A549 (cell line): ENCODE measurements at places on chromosomes 7 and 10.

GRCh38 chr10:69792341-69792740 lies 9.4 kb upstream of the COL13A1 start:
- no peak for DNase-seq

DNA sequence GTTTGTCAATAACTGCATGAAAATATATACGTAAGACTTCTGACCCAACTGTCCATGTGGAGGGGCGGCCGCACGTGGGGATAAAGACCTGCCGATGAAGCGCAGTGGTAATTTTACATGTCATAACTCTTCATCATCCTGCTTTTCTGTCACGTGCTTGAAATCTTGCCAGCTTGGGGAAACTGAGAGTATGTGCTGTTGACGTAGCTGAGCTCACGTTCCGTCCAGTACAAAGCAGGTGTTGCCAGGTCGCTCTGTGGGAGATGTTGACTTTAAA lies 105.1 kb downstream of the INPP5A start:
- no peak for DNase-seq

DNA sequence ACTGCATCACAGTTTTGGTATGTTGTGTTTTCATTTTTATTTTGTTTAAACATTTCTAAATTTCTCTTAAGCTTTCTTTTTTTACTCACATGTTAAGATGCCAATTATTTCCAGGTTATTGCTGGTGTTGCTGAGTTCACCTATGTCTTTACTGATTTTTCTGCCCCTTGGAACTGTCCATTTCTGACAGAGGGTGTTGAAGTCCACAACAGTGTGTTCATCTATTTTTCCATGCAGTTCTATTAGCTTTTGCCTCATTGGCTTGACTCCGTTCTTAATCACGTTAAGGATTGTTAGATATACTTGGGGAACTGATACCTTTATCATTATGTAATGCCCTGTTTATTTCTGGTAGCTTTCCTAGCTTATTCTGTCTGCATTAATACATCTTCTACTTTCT lies 158.0 kb upstream of the TCERG1L start:
- DNase-seq, result no peak

DNA sequence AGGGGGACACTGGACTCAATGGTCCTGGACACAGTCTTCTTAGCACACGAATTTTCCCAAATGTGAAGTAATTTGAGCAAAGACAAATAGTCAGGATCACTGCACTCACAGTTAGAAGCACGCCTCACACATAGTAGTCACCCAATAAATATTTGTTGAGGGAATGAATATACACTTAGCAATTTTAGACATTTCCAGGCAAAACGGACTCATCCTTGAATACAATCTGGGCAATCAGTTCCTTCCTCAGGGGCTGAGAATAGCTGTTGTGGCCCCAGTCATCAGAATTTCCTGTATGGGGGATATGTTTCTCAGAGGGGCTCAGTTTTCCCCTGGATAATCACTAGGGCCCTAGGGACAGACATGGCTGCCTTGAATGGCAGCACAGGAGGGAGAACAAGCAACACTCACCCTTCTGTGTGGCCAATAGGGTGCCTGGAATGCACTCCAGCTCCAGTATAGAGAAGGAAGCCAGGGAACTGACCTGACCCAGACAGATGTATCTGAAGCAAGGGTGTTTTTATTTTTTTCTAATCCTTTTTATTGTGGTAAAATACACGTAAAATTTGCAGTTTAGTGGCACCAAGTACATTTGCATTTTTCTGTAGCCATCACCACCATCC lies 282.7 kb upstream of the ZNF32 start:
- DNase-seq, result no peak

GRCh38 chr7:43792471-43793150 lies 34.1 kb downstream of the BLVRA start:
- DNase-seq, result no peak

DNA sequence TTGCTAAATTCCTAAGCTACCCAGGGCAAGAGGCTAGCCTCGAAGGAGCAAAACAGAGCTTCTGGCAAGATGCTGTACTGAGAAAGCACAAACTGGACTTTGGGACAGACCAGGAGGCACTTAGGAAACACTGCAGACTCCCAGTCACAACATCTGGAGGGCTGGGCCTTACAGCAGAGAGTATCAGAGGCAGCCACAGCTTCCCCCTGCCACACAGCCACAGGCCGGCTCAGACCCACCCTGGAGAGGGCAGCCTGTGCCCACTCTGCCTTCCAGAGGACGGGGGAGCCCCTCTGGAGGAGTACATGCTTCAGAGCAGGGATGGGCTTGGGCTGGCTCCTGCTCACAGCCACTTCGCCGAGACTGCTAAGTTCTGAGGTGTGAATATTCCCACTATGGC lies 17.4 kb downstream of the ESYT2 start:
- DNase-seq, result no peak

GRCh38 chr7:28973591-28973990 lies 15.5 kb upstream of the TRIL start:
- DNase-seq, result no peak

DNA sequence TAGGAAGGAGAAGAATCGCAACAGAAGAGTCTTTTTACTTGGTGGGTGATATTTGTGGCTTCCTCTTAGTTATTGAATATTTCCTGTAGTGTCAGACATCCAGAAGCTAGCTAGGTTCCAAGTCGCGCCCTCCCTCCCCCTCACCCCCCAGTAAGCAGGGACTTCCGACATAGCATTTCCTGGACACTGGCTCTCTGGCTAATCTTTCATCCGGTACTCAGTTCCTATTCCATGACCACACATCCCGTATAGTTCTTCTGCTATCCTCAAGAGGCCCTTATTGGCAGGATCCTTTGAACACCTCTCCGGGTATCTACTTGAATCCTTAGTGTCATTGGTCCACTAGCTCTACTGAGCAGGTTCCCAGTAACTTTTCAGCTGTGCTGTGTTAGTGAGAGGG lies 167.8 kb downstream of the HDAC9 start:
- DNase-seq, result no peak

DNA sequence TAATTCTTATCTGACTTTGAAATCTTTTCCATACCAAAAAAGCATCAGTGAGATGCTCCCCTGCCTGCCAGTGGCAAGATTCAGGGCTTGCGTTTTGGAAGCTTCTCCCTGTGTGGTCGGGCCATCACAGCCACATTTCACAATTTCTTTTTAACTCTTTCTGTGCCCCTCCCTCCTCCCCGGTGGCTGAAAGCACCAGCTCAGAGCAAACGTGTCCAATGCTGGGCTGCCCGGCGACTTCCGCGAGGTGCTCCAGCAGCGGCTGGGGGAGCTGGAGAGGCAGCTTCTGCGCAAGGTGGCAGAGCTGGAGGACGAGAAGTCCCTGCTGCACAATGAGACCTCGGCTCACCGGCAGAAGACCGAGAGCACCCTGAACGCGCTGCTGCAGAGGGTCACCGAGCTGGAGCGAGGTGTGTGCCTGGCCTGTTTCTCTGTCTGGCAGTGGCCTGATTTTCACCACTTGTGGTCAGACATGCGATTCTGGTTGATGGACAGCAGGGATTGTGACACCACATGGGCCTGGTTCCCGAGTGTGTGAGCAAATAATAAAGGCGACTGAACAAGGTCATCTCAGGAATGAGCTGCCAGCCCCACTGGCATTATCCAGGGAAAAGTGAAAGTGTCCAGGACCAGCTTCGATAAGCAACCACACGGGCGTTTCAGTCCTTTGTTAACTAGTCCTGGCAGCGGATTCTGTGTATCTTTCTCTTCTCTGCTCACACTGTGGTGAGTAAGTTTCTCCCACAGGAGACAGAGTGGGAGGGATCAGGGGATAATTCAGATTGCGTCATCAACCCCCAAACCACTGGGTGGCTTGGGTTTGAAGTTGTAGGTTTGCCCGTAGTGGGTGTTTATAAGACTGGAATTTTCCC lies 2.6 kb downstream of the NPTX2 start:
- DNase-seq, result peak; percentile 33

DNA sequence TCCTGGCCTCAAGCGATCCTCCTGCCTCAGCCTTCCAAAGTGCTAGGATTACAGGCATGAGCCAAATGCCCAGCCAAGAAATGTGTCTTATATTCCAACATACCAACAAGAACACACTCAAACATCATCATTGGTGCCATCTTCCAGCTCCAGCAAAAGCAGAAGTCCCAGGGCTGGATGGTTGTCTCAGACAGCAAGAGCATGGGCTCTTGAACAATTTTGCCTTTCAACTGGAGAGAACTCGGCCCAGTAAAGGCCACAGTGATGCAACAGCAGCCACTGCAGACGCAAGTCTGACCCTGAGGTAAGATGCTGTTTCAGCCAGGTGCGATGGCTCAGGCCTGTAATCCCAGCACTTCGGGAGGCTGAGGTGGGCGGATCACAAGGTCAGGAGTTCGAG lies 52.8 kb upstream of the NFE2L3 start:
- no peak for DNase-seq

- DNase-seq, result peak; percentile 58
These were observed 327.3 kb downstream of the PHTF2 start for GRCh38 chr7:78125884-78126283.

GRCh38 chr10:48400129-48400849 lies 93.8 kb downstream of the MAPK8 start:
- DNase-seq, result no peak

DNA sequence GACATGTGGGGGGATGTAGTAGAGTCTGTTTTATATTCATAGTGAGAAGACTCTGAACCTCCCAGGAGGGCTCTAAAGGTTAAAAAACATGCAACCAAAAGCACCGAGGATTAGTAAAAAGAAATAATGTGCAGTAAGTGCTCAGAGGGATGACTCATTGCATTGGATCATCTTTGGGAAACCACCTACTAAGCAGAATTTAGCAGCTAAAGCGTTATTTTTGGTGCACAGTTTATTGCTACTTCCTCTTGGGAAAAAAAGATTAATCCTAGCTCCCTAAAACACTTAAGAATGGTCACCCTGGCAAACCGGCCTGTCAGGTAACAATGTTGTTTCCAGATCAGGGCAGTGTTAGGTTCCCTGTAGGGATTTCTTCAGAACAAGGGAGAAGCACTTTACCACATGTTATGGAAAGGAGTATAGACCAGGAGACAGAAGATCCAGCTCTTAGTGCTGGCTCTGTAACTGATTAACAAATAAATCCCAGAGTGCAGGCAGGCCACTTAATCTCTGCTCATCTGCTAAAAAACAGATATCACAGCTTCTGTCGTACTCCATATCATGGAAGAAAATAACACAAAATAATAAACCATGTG lies 44.8 kb upstream of the FAM133B start:
- DNase-seq, result no peak

DNA sequence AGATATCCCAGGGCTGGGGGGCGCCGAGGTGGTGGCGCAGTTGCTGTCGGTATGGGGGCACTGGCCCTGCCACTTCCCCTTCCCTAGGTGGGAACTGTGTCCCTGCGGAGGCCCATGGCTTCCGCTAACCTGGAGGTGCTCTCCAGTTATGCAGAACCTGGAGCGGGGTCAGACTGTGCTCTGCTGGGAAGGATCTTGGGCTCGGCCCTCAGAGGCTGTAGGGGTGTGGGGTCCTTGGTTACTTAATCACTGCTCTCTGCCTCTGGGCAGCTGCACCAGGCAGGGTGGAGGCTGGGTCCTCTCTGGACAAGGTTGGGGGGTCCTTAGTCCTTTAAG lies 2.4 kb downstream of the BRI3 start:
- no peak for DNase-seq

DNA sequence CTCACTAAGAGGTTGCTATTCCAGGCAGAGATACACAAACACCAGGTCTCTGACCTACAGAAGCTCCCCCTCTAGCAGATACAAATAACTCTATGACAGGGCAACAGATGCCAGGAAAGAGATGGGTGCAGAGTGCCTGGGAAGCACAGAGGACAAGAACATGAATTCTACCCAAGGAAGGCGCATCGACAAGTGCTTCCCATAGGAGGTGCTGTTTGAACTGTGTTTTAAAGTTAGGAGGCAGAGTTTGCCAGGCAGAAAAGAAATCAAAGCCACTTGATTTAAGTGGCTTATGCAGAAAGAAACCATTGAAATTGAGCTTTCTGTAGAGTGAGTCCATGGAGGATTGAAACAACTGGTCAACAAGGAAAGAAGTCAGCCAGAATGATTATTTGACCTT lies 35.3 kb upstream of the EGR2 start:
- no peak for DNase-seq

DNA sequence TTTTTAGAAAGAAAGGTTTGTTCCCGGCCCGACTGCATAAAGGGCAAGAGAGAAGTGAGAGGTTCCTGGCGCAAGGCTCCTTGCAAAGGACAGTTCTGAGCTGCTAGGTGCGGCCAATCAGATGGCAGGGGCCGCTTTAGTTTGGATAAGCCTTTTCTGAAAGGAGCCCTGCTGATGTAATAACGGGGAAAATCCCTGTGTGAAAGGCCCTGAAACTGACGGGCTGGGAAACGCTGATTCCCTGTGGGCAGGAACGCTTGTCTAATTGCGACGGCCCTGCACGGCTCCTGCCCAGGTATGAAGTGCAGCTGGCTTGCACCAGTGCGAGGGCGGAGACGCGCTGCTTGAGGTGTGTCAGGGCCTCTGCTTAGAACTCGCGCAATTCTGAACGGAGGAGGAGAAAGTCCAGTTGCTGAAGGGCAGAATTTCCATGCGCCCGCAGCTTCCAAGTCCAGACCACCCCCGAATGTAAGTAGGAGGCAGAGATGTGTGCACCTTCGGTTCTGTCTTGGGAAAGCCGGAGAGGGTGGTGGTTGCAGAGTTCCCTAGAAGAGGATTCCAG lies 30.5 kb downstream of the TACC2 start:
- no peak for DNase-seq

DNA sequence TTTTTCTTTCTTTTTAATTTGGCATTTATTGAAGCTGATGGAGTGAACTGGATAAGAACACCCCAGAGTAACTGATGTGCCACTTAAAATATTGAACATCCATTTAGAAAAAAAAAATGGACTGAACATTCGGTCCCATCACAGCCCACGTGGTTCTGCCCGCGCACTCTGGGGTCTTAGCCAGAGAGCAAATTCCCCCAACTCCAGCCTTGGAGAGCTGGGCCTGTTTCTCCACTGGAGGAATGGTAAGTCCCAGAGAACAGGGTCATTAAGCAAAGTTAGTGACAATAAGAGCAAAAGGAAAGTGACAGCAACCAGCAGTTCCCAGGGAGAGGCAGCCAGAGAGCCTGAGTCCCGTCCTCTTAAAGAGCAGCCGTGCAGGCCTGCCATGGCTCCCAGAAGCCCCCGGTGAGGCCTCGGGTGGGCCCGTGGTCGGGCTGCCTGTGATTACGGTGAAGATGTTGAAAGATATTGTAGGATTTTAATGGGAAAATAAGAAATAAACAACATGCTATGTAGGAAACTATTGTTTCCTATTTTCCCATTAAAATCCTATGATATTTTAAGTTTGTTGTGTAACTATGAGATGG lies 487.9 kb upstream of the MKI67 start:
- no peak for DNase-seq

DNA sequence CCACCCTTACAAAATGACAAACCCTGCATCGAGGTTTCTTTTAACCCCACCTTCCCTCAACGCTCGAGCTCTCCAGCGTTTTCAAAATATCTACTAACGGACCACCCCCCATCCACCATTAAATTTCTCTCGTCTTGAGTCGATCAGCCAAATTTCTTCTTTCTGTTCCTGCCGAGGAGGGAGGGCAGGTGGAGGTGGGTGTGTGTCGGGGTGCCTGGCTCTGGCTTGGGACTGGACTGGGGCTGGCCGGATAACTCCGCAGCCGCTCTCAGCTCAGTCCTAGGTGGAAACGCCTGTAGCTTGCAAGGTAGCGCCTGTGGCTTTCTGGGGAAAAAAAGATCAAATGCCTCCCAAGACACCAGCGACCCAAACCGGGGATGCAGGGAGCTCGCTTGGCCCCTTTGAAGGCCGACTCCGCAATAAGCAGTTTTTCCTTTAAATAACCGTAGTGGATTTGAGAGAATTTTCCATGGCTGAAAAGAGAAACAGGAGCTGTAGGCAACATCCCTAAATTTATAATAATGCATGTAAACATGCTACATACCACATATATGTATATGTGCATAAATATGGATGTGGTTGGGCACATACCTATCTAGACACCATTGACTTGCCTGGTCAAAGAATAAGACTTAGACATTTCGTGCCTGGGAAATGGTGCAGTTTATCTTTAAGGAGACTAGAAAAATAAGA lies 1.9 kb upstream of the TMEM178B start:
- DNase-seq, result peak; percentile 13
